ENCODE measurements at places on chromosomes 7 and 10. TPM values are rescaled to one million over a fixed set of nuclear protein-coding genes. Genes with fewer than 3 reads are reported as not detected.

The MPP7 gene
- total RNA-seq, result 12.8 TPM

The IL15RA gene
- total RNA-seq, result 20.2 TPM

The ANKRD2 gene
- not detected for total RNA-seq

The TRAPPC14 gene
- 17.9 TPM for total RNA-seq

The TBATA gene
- not detected for total RNA-seq

The LRIT1 gene
- total RNA-seq, result not detected

The CDHR1 gene
- total RNA-seq, result 0.40 TPM

DNA sequence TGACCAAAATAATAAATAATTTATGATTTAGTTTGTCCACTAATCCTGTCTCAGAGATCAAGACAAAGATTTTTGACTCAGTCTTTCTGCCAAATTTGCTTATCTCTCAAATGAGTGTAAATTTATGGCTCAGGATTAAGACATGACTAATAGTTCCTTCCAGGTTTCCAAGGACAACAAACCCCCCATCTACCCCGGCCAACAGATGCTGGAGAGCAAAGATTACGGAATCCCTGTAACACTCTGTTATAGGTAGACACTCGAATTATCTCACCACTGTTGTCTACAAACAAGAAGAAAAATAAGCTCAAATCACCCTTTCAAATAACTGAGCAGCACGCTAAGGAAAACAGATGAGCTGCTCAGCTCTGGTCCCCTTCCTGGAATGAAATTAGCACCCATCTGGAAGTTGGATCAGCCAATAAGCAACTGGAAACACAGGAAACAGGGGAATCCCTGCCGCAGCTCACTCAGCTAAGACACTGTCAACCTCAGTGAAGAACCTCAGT, 56.8 kb upstream of the SVIL start:
- DNase-seq, result no peak
- H3K4me3 ChIP-seq, result no peak overlapping the region
- H3K27me3 ChIP-seq, result no peaks in the 10 kb centered on the region
- peaks cover 2% of the 10 kb centered on the region for H3K36me3 ChIP-seq

GRCh38 chr7:66529883-66530610, 98.6 kb upstream of the KCTD7 start:
- H3K36me3 ChIP-seq, result peaks cover 2% of the 10 kb centered on the region
- H3K27me3 ChIP-seq, result no peaks in the 10 kb centered on the region
- no peak overlapping the region for H3K4me3 ChIP-seq
- no peaks in the 10 kb centered on the region for H3K4me1 ChIP-seq
- H3K27ac ChIP-seq, result no peak overlapping the region

DNA sequence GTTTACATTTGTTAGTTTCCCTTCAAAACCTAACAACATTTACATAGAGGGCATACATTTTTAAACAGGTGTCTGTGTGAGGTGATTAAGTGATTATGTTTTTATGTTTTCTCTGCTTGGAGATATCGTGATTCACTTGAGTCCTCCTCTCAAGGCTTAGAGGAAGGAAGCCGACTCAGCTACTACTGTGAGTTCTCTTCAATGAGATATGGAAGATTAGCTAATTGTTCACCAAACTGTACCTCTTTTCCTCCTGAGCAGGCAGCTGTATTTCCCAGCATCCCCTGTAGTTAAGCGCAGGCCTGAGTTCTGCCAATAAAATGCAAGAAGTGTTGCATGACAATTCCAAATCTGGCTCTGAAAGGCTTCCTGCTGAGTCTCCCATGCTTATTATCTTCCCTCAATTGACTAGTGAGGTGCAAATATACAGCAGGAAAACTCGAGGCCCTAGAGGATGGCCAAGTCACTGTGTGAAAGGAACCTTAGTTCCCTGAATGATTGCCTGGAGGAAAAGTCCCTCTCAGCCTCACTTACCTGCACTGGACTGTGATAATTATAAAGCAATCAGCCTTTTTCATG, 528.7 kb downstream of the GRM8 start:
- no peak overlapping the region for H3K4me3 ChIP-seq
- DNase-seq, result no peak
- no peak overlapping the region for H3K27ac ChIP-seq
- no peaks in the 10 kb centered on the region for H3K4me1 ChIP-seq

DNA sequence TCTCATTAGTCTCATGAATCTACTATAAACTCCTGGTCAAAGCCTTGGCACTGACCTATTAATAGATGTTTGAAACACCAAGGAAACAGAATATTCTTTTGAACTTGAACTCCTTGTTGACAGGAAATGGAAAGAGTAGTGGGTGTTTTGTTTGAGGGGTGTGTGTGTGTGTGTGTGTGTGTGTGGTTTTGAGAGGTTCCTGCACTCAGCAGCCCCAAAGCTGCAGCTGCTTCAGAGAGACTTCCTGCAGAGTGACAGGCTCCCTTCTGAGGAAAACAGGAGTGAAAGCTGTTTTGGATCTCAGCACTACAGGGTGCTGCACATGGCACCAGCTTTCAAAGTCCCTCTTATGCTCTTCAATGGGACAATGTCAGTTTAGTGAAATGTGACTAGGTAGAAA, 546.5 kb upstream of the STEAP1 start:
- no peaks in the 10 kb centered on the region for H3K36me3 ChIP-seq
- H3K27me3 ChIP-seq, result no peaks in the 10 kb centered on the region
- DNase-seq, result peak; percentile 22
- peaks cover 39% of the 10 kb centered on the region for H3K4me1 ChIP-seq

GRCh38 chr7:155490697-155491628, 33.0 kb downstream of the EN2 start:
- H3K27ac ChIP-seq, result no peak overlapping the region
- H3K27me3 ChIP-seq, result peaks cover 29% of the 10 kb centered on the region
- H3K4me3 ChIP-seq, result peak overlapping the region; percentile 52
- H3K36me3 ChIP-seq, result no peaks in the 10 kb centered on the region

DNA sequence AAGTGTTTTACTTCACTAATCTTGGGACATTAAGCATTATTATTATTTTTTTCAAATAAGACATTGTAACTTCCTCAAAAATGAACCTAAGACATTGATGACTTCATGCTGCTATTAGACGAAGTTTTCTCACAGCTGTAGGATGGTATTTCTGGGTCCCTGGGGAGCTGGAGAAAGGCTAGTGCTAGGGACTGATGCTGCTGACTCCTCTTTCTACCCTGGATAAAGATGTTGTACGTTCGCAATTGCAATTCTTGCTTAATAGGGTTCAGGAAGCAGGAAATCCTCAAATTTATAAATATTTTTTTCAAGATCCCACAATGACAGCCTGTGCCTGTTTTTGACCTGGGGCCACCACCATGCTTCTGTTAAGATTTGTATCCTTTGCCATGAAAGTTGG, 526.0 kb downstream of the CCSER2 start:
- H3K4me1 ChIP-seq, result no peaks in the 10 kb centered on the region
- no peak for DNase-seq
- no peaks in the 10 kb centered on the region for H3K36me3 ChIP-seq
- no peak overlapping the region for H3K4me3 ChIP-seq

- peaks cover 35% of the 10 kb centered on the region for H3K4me1 ChIP-seq
- DNase-seq, result no peak
- H3K27ac ChIP-seq, result peak overlapping the region; percentile 38
- H3K36me3 ChIP-seq, result peaks cover 3% of the 10 kb centered on the region
Measured at GRCh38 chr7:150994838-150995510, 4.2 kb downstream of the NOS3 start.

DNA sequence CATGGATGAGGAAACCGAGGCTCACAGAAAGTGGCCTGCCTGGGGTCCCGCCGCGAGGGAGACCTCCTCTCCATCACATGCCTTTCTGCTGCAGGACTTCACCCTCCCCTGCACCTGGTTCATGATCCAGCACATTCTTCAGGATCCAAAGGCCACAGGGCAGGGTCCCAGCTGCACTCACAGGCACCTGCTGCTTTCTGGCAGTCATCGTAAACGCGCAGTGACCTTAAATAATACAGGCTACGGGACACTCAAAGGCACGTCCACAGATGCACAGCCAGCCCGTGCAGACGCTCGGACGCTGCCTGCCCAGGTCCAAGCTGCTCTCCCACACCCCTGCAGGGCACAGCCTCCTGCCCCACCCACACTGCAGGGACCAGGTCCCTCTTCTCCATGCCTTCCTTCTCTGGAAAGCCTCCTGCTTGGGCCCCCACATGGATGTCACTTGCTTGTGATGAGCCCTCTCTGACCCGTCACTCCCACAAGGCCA, 49.9 kb downstream of the CALML3 start:
- H3K27me3 ChIP-seq, result no peaks in the 10 kb centered on the region
- DNase-seq, result no peak
- H3K27ac ChIP-seq, result no peak overlapping the region
- H3K4me1 ChIP-seq, result no peaks in the 10 kb centered on the region
- no peaks in the 10 kb centered on the region for H3K36me3 ChIP-seq

DNA sequence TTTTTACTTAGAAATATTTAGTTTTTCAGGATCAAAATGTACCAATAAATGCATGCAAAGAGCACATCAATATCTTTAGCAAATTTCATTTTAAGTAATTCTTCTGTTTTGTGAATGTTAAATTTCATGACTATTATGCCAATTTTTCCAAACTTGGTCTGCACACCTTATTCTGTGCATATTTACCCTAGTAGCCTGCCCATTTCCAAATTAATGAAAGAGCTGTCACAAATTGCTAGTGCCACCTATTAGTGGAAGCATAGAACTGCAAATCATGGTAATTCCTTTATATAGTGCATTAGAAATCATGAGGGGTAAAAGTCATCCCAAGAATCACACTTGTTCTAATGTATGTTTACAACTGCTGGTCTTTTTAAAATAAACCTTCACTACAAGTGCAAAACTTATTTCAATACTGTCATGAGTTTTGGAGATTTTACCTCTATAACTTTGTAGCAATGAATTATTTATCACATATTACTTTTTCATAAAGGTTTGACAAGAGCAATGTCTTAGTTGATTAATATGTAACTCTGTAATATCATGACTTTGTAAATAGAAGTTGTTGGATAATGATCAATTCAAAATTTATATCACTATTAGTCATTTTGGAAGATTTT, 5.7 kb downstream of the SEMA3A start:
- DNase-seq, result no peak
- no peaks in the 10 kb centered on the region for H3K27me3 ChIP-seq
- H3K4me1 ChIP-seq, result peaks cover 16% of the 10 kb centered on the region
- H3K4me3 ChIP-seq, result no peak overlapping the region

DNA sequence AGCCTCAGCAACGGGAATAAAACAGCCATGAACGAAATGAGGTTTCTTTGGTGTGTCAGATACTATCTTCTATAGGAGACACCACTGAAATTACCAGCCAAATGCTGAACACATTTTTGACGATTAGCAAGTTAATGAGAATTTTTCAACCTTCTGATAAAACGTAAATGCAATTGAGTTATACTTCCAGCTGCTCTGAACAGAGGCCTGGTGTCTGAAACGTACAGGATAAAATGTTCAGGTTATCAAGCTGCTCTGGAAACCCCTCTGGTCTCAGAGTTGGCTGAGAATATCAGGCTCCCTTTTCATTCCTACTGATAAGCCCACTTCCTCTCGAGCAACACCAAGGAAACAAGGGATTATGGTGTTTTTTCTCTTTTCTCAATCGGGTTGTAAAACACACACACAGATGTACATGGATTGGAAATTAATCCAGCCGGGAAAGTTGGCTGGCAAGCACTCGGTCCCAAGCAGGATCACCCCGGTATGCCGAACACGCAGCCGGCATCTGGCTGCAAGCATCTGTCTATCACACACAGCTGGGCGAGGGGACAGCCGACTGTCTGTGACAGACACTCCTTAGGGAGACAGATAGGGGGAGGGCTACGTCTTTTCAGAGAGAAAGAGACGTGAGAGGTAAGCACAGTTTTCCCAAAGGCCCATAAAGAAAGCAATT, 171.8 kb downstream of the PRKAG2 start:
- peaks cover 2% of the 10 kb centered on the region for H3K4me1 ChIP-seq
- peaks cover 1% of the 10 kb centered on the region for H3K36me3 ChIP-seq
- H3K4me3 ChIP-seq, result no peak overlapping the region
- no peaks in the 10 kb centered on the region for H3K27me3 ChIP-seq

DNA sequence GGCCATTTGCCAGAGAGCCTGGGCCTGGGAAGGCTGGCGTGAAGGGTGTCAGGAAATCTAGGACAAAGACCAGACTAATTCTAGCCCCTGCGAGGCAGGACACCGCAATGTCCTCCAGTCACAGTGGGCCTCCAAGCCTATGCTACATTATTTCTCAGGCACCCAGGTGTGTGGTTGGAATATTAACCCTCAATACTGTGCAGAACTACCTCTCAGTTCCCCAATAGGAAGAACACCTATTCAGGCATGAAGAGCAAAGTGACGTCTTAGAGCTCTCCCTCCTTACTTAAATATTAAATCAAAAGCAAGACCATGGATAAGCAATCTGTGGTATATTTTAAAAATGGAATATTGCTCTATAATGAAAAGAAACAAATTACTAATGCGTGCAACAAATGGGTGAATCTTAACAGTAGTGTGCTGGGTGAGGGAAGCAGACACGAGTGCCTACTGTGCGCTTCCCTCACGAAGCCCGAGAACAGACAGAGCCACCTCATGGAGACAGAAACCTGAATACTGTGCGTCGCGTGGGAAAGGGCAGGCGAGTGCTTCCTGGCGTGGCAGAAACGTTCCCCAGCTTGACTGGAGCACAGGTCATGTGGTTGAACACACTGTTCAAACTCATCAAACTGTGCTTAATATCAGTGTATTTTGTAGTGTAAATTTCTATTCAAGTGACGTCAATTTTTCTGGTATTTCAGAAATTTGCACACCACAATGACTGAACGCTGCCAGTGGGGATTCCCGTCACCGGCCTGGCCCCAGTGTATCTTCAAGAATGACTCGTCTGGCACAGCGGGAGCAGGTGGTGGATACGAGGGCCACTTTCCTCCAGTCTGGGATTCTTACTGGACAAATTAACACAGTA, 15.5 kb upstream of the PTPRN2 start:
- DNase-seq, result peak; percentile 48
- peaks cover 16% of the 10 kb centered on the region for H3K4me1 ChIP-seq
- peaks cover 6% of the 10 kb centered on the region for H3K36me3 ChIP-seq
- H3K27ac ChIP-seq, result no peak overlapping the region

DNA sequence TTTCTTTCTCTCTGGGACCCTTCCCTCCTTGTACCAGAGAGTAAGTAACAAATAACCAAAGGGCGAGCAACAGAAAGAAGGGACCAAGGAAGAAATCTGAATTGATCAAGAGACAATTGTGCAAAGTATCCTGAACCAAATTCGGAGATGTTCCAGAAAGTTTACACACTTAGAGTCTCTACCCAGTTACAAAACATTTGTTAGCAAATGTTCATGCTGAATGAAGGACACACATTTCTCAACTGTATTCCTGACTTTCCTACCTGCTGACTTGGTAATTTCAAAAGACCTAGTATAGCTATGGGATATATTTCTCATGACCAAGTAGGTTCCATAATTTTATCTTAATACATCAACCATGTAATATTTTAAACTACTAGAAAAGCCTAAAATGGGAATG, 37.4 kb downstream of the LYZL1 start:
- H3K27me3 ChIP-seq, result peaks cover 8% of the 10 kb centered on the region
- H3K4me1 ChIP-seq, result no peaks in the 10 kb centered on the region
- DNase-seq, result no peak
- no peak overlapping the region for H3K27ac ChIP-seq

DNA sequence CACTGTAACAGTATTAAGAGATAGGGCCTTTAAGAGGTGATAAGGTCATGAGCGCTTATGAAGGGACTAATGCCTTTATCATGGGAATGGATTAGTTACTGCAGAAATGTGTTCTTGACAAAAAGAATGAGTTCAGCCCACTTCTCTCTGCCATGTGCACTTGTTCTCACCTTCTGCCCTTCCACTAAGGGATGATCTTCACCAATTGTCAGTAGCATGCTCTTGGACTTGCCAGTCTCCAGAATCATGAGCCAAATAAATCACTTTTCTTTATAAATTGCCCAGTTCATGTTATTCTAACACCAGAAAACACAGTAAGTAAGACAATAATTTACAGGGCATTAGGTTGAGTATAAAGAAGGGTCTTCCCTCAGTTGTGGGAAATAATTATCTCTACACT, 189.1 kb downstream of the CRPPA start:
- H3K27ac ChIP-seq, result no peak overlapping the region
- H3K27me3 ChIP-seq, result no peaks in the 10 kb centered on the region
- no peak overlapping the region for H3K4me3 ChIP-seq
- DNase-seq, result no peak
